AG08395 (cell line): ENCODE measurements at places on chromosomes 16 and 17.

GRCh38 chr16:74633686-74634085 is 26.8 kb upstream of the GLG1 start:
- no peak for DNase-seq

GRCh38 chr16:67504031-67505021 is 21.0 kb upstream of the AGRP start:
- no peak for DNase-seq

GRCh38 chr17:78314683-78315354 is 45.1 kb downstream of the SOCS3 start:
- no peak for DNase-seq

GRCh38 chr17:43468691-43469139 is 15.1 kb upstream of the DHX8 start:
- DNase-seq = peak; percentile 82

GRCh38 chr16:10932959-10933710 is 9.1 kb downstream of the DEXI start:
- no peak for DNase-seq

DNA sequence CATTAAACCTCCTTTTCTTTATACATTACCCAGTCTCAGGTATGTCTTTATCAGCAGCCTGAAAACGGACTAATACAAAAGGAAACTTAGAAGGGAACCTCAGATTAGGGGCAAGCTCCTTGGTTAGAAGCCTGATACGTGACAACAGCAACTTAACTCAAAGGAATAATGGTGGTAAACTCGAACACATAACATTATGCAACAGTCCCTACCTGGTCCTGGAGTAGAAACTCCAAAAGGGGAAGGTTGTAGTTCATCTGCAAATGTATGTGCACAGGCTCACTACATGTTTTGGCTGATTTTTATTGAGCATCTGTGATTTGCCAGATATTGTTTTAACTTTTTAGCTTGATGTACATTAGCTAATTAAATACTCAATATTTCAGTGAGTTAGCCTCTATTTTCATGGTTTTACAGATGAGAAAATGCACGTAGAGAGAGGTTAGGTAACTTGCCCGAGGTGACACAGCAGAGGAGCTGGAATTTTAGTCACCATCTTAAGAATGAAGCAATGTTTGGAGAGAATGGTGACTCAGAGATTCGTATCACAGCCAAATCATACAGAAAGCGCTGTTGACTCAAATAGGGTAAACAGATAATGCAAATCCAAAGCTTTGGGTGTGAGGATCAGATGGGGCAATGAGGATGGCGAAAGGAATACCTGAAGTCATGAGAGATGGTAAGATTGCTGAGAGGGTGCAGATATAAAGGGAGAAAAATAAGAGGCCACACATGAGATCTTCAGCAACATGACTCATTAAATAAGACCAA is 194.9 kb upstream of the RBFOX1 start:
- no peak for DNase-seq

- no peak for DNase-seq
These were observed 30.3 kb upstream of the CAPN15 start for GRCh38 chr16:497258-497657.

DNA sequence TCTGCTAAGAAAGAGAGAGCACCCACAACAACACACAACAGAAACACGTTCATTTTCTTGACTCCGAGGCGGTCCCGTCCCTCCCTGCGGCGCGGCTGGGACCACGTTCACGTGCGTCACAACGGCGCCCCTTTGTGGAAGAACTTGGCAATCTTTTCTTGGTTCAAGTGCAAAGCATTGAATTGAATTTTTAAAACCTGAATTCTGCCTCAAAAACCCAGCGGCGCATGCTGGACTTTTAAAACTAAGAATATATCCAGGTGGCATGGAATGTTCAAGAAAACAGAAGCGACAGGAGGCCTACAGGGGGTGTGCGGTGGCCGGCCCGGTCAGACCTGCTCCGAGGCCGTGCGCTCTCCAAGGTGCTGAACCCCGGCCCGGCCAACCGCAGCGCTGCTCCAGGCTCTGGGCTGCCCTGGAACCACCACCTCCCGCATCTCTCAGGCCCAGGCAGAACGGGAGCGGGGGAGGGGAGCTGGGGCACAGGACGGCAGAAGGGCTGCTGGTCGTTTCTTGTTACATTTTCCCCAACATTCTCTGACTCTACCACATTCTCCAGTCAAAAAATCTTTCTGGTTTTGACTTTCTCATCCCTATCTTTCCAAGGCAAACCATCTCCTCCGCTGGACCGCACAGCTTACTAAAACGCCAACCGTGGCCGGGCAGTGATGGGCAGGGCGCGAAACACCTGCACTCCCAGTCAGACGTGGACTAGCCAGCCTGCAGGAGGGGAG is 3.4 kb upstream of the HEXD start:
- DNase-seq = peak; percentile 85

DNA sequence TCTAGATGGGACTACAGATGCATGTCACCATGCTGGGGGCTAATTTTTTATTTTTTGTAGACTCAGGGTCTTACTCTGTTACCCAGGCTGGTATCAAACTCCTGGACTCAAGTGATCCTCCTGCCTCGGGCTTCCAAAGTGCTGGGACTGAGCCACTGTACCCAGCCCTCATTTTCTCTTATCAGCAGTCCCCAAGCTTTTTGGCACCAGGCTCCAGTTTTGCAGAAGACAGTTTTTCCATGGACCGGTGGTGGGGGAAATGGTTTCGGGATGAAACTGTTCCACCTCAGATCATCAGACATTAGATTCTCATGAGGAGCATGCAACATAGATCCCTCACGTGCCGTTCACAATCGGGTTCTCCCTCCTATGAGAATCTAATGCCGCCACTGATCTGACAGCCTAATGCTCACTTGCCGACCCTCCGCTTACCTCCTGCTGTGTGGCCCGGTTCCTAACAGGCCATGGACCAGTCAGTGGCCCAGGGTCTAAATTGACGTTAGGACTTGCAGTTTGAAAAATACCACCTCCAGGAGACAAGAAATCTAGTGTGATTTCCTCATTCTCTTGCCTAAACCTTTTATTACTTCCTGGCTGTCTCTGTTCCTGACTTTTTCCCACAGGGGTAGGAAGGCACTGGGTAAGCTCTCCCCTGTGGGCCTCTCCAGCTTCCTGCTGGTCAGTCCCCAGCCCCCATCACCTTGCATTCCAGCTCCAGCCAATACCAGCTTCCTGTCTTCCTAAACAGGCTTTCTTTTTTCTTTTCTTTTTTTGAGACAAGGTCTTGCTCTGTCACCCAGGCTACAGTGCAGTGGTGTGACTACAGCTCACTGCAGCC is 9.3 kb upstream of the CNP start:
- no peak for DNase-seq

- no peak for DNase-seq
These were observed 24.0 kb downstream of the PIK3R5 start for GRCh38 chr17:8941520-8941919.

DNA sequence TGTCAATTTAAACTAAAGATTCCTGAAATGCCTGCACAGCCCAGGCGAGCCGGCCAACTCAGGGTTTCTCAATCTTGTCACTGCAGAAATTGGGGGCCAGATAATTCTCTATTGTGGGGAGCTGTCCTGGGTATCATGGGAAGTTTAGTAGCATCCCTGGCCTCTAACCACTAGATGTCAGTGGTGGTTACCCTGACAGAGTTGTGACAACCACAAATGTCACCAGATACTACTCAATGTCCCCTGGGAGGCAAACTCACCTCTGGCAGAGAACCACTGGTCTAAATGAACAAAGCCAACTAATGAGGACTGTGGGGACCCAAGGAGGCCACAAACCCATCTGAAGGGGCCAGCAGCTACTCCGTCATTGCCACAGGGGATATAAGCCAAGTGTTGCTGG is 90.9 kb downstream of the MYH11 start:
- DNase-seq = peak; percentile 70

DNA sequence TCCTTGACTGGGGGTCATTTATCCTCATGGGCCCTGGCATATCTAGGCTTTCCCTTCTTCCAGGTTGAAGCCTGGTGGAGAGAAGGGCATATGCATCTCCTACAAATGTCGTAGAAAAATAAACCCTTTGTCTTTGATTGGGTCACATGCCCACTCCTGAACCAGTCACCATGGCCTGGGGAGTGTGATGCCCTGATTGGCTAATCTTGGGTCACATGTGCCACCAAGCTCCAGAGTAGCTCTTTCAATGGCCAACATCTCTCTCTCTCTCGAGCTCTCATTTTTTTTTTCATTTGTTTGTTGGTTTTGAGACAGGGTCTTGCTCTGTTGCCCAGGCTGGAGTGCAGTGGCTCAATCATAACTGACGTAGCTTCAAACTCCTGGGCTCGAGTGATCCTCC is 5.6 kb upstream of the XPO6 start:
- DNase-seq = no peak

GRCh38 chr17:42677012-42677857 is 441 bp upstream of the PLEKHH3 start:
- DNase-seq = peak; percentile 99

- DNase-seq = no peak
These were observed 72.0 kb downstream of the MSI2 start for GRCh38 chr17:57328109-57328882.

DNA sequence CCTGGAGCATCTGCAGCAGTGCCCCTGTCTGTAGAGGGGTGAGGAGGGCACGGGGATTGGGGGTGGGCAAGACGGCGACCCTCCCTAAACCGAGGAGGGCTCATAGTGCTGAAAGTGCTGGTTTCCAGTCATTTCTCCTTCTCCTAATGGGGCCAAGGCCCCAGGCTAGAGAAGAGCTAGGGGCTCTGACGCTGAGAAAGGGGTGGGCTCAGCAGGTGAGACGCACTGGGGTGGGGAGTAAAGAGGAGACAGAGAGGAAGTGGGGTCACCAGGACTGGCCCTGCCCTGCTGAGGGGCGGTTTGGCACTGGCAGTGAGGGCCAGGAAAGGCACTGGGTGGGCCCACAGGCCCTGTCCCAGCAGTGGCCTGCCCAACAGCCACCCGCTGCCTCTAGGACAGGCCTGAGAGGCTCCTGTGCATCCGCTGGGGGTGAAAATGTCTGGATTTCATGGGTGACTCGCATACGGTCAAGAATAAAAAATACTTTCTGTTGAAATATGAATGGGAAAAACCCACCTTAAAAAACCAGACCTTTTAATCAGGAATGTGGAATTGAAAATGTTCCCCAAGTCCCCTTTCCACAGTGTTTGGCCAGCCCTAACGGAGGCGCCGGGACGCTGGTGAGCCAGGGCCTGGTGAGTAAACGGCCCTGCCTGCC is 122.4 kb upstream of the SMURF2 start:
- DNase-seq = no peak

DNA sequence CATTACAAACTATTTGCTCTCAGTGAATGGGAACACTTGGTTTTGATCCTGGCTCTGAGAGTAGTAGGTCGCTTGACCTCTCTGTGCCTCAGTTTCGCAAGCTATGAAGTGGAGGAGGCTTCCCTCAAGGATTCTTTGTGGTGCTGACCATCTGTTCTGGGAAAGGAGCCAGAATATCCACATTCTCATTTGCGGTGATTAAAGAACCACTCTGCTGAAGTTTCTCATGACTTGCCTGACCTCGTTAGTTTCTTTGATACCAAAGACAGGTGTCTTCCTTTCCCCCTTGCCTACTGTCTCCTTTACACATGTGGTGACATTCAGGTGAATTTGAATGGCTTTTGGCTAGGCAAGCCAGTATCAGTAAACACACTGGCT is 116.0 kb downstream of the SNX29 start:
- DNase-seq = peak; percentile 81

- peak; percentile 99 for DNase-seq
These were observed at the start of gene UNK for GRCh38 chr17:75784473-75785015. TSS of gene UNK (plus strand) at chr17:75784806. CDS start at chr17:75784881, 75 bp downstream.

DNA sequence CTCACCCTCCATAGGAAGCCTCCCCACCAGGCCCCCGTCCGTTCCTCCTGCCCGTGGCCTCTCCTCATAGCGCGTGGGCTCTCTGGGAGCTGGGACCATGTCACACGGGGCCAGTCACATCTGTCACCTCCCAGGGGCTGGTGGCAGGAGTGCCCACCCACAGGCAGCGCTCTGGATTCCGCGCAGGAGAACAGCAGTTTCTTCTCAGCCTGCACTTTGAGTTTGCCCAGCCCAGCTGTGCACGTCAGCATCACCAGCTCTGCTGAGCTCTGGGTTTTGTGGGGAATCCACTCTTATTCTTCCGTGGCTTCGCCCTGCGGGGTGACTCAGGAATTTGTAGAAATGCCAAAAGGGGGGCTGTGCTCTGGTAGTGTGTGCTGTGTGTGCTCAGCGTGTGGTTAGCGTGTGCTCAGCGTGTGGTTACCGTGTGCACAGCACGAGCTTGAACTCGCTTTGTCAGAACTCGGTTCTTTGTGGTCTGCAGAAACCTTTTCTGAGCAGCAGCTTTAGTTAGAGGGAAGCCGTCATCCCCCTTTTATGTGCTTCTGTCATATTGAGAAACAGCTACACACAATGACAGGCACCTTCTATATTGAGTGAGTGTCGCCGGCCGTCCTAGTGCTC is 3.2 kb downstream of the ACSF3 start:
- no peak for DNase-seq

DNA sequence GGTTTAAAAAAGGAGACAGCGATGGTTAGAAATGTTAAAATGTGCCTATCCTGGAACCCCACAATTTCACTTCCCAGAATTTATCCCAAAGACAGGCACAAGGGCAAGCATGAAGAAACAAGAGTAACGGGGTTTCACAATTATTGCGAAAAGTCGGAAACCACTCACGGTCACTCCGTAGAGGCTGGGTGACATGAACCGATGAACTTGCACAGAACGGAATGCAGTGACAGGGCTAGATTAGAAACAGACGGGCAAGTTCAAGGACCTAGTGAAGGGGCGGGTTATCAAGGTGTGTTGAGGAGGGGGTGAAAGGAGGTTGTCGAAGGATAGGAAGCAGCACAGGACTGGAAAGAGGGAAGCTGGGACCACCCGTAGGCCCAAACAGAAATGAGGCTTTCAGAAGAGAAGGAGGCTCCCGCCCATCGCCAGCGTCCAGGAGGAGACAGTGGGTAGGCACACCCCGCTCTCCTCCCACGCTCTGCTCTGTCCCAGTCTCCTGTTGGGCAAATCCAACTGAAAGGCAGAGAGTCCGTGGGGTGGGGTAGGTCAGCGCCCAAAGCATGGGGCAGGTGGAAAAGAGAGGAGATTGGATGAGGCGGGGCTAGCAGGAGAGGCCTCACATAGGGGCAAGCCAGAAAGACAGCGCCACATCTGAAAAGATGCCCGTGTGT is 47.4 kb upstream of the JPH3 start:
- DNase-seq = no peak

- peak; percentile 90 for DNase-seq
These were observed 240.3 kb upstream of the GSE1 start for GRCh38 chr16:85372627-85373372.

GRCh38 chr17:71850812-71851211 is 270.0 kb upstream of the SOX9 start:
- DNase-seq = no peak

GRCh38 chr16:69830534-69831211 is 68.5 kb downstream of the WWP2 start:
- no peak for DNase-seq

- no peak for DNase-seq
These were observed 25.8 kb downstream of the CAPNS2 start for GRCh38 chr16:55592306-55592705.

- DNase-seq = peak; percentile 66
These were observed 175.6 kb upstream of the IRX3 start for GRCh38 chr16:54462151-54462651.

- DNase-seq = peak; percentile 58
These were observed at the start of gene SLFN12 for GRCh38 chr17:35432176-35433074. TSS of gene SLFN12 (minus strand) at chr17:35432500. CDS start at chr17:35423028, 9,472 bp downstream.
